Stimulated activated CD8-positive, alpha-beta memory T cell treated with anti-CD3 and anti-CD28 coated beads, Interleukin-4, amount 100 ng/mL, for 1 hour (primary cell): ENCODE measurements at places on chromosomes 2 and 18.

DNA sequence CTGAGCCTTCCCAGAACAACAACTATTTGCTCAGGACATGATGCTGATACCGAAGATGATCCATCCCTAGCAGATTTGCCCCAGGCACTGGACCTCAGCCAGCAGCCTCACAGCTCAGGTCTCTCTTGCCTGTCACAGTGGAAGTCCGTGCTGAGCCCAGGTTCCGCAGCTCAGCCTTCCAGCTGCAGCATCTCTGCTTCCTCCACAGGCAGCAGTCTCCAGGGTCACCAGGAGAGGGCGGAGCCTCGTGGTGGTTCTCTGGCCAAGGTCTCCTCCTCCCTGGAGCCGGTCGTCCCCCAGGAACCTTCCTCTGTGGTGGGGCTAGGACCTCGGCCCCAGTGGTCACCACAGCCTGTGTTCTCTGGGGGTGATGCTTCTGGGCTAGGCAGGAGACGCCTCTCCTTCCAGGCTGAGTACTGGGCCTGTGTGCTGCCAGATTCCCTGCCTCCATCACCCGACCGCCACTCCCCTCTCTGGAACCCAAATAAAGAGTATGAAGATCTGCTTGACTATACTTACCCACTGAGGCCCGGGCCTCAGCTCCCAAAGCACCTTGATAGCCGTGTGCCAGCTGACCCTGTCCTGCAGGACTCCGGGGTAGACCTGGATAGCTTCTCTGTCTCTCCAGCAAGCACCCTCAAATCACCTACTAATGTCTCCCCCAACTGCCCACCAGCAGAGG lies 15.4 kb downstream of the CEP68 start:
- no peak for DNase-seq

- no peak for DNase-seq
Measured at GRCh38 chr2:207090389-207090788, 75.4 kb downstream of the KLF7 start.

DNA sequence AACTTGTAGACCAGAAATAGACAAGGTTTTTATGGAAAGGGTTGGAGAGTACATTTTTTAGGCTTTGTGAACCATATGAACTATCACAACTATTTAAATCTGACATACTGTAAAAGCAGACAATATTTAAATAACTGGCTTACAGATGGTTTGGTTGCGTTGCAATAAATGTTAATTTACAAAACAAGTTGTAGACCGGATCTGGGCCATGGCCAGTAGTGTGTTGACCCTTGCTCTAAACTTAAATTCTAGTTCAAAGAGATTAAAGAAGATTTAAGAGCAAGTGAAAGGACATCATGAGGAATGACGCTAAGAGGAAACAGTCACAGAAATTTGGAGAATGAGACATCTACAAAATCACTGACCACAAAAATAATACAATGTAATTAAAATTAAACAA lies 652.7 kb downstream of the DCDC2C start:
- no peak for DNase-seq

DNA sequence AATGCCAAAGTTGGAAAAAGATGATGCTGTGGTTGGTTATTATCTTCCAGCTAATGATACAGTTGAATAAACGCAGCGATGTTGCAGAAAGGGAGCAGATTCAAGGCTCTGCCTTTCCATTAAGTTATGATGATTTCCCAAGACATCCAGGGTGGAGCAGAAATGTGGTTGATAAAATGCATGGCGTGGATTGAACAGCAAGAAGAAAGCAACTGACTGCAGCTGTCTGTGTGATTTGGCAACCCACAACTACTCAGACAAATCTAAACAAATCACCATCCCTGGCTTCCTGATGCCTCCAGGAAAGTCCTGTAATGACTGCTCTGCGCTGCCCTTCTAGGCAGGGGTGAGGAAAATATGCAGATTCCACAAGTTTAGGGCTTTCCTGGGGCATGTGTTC lies 166.3 kb downstream of the NRP2 start:
- DNase-seq = no peak

- no peak for DNase-seq
Measured at GRCh38 chr2:156182132-156182531, 150.4 kb downstream of the NR4A2 start.

DNA sequence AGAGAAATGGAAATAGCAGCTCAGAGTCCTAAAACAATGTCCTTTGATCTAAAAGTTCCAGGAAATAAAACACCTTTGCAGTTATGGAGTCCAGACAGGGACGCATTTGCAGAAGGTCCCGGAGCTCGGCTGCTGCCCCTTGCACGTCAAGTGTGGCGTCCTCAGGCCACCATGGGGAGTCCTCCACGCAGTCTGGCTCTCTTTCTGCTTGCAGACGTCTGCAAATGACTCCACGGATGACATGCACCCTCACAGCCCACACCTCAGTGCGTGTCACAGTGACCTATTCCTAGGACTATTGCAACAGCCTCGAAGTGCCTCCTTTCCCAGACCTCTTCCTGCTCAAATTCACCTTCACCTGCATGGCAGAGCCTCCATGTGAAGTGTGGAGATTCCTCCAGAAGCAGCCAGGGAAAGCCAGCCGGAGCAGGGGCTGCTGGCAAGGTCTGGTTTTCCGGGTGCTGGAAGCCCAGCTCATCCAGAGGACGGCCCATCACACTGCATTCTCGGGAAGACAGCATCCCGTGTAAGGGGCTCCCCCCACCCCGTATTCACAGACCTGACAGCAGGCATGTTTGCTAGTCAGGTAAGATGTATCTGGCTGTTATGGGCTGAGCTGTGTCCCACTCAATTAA lies 137.7 kb downstream of the ASB1 start:
- no peak for DNase-seq

DNA sequence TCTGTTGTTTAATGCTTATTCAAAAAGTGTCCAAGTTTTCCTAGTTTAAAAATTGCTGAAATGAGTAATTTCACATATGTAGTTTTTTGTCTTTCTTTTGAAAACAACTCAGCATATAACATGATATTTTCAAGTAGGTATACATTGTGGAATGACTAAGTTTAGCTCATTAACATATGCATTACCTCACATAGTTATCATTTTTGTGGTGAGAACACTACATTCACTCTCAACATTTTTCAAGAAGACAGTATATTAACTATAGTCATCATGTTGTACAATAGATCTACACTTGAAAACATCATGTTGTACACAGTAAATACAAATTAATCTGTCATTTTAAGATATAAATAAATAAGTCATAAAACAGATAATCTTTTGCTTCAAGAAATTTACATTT lies 340.0 kb downstream of the CCDC85A start:
- no peak for DNase-seq

- DNase-seq = no peak
Measured at GRCh38 chr18:62912885-62913284, 197.5 kb downstream of the PHLPP1 start.

DNA sequence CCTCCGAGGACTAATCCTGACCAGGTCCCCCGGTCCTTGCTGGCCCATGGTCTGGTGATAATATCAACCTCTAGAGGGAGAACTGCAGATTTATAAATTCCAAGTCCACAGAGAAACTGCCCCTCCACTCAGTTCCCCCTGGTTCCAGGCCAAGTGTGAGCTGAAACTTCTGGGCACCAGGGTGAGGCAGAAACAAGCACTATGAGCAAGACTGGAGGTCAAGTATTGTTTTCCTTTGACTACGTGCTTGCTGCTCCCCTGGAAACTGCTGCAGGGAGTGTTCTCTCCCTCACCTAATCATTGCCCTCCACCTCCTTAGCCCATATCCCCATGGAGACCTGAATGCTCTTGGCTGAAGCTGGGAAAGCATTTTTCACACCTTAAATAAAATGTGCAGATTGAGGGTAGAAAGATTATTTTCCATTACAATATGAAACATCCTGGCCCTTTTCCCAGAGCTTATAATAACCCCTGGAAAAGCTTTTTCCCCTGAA lies 135.2 kb downstream of the RDH14 start:
- DNase-seq = no peak

- DNase-seq = no peak
Measured at GRCh38 chr2:151672277-151672676, 62.0 kb downstream of the NEB start.

- no peak for DNase-seq
Measured at GRCh38 chr2:99481941-99482340, 7.9 kb downstream of the REV1 start.
